ENCODE measurements at places on chromosomes 7 and 10.

- DNase-seq: no peak
These were observed 75.6 kb upstream of the LYZL2 start for GRCh38 chr10:30705101-30705624.

DNA sequence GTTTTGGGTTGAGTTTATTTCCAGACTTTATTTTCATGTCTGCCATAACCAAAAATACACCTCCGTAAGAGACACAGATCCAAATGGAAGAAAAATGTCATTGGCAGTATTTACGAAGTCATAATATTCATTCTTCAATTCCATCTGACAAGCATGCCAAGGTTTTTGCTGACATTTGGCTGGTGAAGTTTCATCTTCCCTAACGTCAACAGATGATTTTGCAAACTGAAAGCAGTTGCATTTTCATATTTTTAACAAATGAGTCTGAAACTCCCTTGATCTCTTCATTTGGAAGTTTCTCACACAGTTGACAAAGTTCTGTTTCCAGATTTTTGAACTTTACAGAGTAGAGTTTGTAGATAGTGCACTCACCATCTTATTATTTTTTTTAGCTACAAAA, 114.5 kb downstream of the CALN1 start:
- DNase-seq: no peak

- DNase-seq: no peak
These were observed 765.6 kb upstream of the GHITM start for GRCh38 chr10:83373671-83374070.

DNA sequence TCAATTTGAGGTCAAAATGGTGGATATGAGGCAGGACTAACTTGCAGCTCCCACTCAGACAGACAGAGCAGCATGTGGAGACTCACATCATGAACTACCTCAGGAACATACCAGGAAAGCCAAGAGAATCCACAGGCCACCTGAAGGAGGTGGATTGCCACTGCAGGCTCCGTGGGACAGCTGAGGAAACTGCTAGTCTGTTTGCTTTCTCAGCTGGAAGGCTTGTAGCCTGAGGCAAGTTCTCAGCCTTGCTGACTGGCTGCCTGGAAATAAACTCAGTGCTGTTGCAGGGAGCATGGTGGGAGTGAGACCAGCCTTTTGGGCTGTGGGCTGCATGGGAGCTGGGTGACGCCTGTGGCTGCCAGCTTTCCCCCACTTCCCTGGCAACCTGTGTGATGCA, 202.9 kb downstream of the ZNF248 start:
- no peak for DNase-seq

DNA sequence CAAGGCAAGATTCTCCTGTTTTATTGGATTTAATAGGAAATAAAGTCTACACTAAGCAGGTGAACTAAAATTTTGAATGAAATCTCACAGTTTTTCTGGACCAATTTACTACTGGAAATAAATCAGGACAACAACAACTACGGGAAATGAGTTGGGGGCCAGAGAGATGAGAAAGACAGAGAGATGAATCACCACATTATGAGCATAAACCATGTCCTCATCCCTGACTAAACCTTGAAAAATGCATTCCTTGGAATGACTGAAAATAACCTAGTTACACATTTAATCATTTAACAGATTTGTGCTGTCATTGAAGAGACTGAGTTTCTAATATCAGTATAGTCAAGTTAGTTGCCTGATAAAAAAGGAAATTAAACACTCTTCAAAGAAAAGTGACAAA, 608.4 kb upstream of the KCND2 start:
- DNase-seq: no peak

DNA sequence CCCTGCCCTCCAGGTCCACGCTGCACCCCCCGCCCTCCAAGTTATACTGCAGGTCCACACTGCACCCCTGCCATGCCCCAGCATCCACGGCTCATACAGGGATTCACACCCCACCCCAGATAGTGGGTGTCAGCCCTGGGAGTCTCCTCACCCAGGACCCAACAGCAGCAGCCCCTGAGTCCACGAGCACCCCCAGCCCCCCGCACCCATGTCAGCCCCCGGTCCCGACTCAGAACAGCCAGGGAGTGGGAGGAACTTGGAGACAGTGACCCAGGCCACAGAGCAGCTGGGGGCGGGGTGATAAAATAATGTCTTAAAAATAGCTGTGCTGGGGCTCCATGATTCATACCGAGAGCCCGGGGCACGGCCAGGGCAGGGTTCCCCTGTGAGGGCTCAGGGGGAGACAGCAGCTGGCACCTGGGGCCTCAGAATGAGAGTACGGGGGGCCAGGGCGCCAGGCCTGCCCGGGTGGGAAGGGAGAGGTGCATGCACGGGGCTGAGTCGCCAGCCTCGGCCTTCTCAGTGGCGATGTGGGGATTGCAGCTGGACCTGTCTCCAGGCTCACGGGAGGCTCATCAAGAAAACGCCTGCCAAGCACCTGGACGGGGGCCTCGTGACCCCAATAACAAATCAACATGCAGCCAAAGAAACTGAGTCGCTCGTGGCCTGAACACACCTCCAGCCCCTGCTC, 29.8 kb downstream of the ADAP1 start:
- no peak for DNase-seq

GRCh38 chr7:152858761-152859160, 99.2 kb downstream of the ACTR3B start:
- no peak for DNase-seq

DNA sequence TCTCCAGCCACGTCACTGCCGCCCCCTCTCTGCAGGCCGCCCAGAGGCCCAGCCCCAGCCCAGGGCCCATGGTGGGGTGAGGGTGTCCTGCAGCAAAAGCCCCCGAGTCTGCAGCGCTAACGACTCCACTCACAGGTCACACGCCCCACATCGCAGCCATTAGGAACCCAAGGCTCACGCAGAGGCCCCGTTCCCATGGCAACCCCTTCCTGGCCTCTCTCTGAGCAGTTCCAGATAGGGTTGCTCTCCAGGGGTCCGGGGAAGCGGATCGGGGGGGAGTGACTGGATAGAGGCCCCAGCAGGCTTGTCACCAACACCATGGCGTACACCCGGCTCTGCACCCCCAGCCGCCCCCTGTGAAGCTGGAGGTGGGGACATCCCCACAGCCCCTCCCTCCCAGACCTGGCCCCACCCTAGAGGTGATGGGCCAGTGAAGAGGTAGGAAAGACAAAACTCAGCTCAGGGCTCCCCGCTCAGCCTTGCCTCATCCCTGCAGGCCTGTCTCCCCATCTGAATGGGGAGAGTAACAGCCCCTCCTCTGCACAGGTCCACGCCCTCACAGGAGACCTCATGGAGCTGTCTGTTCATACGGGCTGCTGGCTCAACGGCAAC, 41.2 kb downstream of the TNRC18 start:
- no peak for DNase-seq

GRCh38 chr10:24579906-24580305, 143.8 kb downstream of the ARHGAP21 start:
- DNase-seq: no peak

DNA sequence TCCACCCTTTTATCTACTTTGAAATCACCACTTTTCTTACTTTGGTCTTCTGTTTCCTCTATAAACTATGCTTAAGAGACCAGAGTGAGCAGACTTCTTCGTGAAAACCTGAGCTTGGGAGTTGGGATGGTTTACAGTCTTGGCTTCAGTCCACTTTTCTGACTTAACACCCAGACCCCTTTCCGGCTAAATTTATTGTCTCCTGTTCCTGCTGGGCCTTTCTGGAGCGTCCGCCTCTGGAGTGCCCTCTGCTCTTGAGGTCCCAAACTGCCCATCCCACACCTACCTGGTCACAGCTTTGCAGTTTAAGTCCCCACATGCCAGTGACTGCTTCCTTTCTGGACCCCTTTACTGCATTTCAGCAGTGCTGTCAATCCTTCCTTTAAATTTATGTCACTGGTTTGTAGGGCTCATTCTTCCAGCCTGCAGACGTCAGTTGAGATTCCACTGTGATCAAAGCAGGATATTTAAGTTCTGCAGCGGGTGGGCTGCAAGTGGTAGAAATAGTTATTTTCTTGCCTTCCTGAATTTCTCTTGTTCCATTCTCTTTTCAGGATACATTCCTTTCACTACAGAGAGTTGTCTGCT, 80.3 kb downstream of the KAT6B start:
- no peak for DNase-seq

DNA sequence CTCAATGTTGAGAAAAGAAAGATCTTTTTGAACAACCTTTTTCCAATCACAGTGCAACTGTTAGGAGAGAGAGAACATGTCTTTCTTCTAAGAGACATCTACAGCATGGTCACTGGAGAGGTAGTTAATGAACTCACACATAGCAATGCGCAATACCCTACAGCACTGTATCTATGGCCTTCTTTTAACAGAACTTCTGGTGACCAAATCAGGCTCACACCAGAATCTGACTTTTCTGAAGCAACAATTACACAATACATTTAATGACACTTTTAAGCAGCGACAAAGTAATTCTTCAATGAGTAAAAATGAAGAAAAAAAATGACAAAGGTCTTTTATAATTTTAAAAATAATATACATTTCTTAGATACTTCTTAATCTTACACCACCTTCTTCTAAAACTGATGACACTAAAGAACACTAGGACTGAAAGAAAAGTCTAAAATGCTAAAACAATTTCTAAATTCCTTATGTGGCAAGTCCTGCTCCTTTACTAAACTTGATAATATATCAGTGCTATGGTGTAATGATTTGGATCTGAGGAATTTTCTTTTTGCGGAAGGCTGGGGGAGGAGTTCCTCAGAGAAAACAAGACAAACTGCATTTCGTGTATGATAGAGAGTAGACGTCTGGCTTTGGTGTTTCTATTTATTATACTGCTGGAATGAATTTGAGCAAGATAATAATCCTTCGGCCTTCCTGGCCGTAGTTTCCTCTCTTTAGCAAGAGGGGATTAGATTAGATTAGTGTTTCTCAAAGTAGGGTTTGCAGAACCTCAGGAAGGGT, 166.3 kb downstream of the ZNF438 start:
- no peak for DNase-seq

- no peak for DNase-seq
These were observed 19.5 kb downstream of the C10orf67 start for GRCh38 chr10:23325132-23325531.

- DNase-seq: no peak
These were observed 245.7 kb downstream of the CCSER2 start for GRCh38 chr10:84574102-84574501.

- no peak for DNase-seq
These were observed 132.7 kb upstream of the TEX47 start for GRCh38 chr7:88928276-88928675.

GRCh38 chr10:78964274-78964951, 104.4 kb upstream of the ZMIZ1 start:
- no peak for DNase-seq

GRCh38 chr7:155713384-155713783, 68.9 kb downstream of the RBM33 start:
- DNase-seq: no peak
